Stimulated activated CD4-positive, alpha-beta T cell treated with anti-CD3 and anti-CD28 coated beads, Interleukin-1b, Interleukin-23, amount 100 ng/mL, for 1 hour (primary cell): ENCODE measurements at places on chromosomes 4 and X.

- no peak for DNase-seq
Observed at GRCh38 chr4:130210864-130211263, 1114.9 kb downstream of the C4orf33 start.

GRCh38 chr4:142840516-142841123 is 5.5 kb downstream of the INPP4B start:
- no peak for DNase-seq

DNA sequence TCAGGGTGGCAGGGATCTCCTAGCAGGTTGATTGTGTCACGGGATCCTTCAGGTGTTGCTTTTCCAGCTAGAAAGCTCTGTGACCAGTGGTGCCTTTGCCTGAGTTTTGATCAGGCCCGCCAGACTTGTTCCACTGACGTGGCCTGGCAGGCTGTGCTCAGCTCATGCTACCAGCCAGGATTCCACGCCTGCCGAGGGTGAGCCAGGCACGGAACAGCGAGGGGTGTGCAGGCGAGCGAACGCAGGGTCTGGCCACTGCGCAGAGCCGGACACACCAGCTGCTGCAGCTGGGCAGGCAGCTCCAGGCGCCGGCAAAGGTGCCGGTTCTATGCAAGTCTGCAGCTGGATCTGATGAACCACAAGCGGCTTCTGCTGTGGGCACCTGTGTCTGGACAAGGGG is 17.1 kb upstream of the SAT1 start:
- DNase-seq = no peak

GRCh38 chrX:15492469-15492868 is 664 bp downstream of the PIR start:
- DNase-seq = no peak

GRCh38 chrX:148298737-148299136 is 201.7 kb upstream of the AFF2 start:
- no peak for DNase-seq

GRCh38 chr4:102794999-102795398 is 32.4 kb downstream of the UBE2D3 start:
- DNase-seq = no peak

GRCh38 chr4:126130215-126130614 is 815.5 kb downstream of the FAT4 start:
- DNase-seq = no peak

DNA sequence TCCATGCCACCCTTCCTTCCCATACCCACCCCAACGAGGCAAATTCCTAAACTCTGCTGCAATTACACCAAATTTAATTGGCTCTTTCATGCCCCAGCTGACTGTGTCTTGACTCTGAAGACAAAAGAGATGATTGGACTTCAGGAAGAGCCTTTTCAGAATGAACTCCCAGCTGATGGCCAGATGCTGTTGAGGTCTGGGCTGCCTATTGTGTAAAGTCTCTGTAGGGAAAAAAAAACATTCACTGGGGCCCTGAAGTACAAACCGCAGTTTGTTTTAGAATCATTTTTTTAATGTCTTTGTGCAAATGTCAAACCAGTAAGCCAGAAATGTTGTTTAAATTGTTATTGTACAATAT is 174.8 kb downstream of the HHIP start:
- DNase-seq = no peak

DNA sequence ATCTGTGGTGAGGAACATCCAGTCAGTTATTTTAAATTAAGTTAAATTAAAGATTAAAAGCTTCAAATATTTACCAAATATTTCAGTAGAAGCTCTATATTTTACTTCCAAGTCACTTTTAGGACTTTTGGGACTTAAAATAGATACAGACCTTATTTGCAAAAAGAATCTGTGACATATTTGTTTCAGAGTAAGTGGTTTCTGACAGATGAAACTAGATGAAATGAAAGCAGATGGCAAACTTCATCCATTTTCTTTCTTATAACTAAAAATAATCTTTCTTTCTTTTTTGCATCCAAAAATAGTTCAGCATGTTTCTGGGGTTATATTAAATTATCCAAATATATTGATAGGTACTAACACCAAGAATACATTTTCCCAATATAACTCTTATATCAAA is 6.6 kb upstream of the UTP3 start:
- no peak for DNase-seq

- DNase-seq = no peak
Observed at GRCh38 chr4:136644279-136644678, 888.0 kb downstream of the PCDH18 start.

DNA sequence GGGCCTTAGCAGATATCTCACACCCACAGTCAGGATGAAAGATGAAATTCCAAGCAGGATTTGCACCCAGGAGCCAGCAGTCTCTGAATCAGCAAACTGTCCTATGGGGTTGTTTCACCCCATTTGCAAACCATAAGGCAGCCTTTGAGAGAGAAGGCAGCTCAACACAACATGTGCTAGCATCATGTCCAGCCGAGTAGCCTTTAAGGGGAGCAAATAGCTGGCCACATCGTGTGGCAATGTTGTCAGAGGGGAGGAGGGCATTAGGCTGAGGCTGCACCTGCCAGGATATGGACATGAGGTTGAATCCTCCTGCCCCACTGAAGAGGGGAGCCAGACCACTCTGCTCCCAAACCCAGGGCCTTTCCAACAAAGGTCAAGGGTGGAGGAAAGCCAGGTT is 20.6 kb upstream of the PJA1 start:
- no peak for DNase-seq

- DNase-seq = no peak
Observed at GRCh38 chrX:131704136-131704695, 160.3 kb downstream of the OR13H1 start.

DNA sequence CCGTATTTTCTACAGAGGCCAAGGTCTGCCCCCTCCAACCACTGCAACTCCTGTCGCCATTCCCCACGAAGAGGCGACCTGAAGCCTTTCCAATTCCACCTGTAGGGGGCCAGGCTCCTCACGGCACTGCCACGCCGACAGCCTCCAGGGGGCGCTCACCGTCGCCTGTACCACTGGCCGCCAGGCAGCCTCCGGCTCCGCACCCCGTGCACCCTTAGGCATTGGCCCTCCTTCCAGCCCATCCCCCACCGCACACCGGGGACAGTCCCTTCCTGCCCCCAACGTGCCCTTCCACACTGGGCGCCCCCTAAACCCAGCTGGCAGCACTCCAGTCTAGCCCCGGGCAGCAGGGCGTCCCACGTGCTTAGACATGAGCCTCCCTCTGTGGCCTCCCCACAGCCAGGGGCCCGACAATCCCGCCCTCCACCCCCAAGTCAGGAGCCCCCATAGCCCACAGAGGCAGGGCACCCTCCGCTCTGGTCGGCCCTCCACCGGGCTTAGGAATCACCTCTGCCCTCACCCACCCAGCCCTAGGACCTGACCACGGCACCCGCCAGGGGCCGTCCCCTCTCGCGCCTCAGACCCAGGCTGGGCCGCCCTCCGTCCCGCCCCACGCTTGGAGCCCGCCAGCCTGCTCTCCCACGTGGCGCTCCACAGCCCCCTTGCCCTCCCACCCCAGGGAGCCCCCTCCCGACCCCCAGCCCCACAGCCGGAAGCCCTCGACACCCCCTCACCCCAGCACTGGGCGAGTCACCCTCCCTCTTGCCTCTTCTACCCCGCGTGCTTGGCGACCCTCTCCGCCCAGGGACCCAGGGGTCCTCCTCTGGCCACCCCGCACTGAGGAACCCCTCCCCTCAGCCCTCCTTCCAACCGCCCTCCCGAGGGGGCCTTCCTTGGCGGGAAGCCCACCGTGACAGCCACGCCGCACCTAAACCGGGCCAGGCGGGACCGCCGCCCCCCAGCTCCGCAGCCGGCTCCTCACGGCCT is 711 bp downstream of the PNMA6E start:
- DNase-seq = peak; percentile 28

DNA sequence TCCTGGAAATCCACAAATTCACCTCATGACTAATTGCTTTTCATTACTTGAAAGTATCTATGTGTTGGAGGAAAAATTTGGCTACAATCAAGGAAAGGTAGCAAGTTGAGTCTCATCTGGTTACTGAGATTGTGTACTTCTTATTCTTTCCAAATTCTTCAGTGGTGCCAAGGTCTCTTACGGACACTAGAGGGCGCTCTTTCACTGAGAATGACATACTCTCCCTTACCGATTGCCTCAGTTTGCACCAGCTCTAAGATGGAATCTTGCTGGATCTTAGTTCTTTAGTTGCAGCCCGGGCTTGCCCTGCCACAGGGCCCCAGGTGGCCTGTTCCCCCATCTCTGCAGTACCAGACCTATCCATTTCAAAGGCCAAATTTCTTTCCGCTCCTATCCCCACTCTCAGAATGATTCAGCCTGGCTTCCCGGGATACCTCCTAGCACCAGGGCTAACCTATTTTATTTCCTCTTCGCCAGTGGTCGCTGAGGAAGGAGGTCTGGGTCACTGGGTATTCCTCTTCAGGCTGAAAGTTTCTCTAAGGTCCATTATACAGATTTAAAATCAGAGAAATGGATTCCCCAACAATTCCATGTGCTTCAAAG is 24.6 kb upstream of the GPR50 start:
- no peak for DNase-seq

DNA sequence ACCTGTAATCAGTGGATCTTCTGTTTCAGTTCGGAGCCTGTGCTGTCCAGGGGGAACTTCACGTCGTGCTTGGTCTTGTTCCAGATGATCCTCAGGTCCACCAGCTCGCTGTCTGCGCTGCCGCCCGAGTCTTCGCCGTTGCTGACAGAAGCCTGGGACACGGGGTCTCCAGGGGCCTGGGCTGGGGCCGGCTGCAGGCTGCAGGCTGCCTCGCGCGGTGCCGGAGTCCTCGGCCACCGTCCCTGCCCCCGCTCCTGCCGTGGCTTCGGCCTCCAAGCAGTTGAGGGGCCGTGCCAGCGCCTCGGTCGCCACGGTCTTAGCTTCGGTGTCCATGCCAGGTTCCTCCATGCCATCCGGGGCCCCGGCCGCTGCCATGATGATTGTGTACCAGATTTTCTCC is 37.3 kb upstream of the CCNI start:
- no peak for DNase-seq

- no peak for DNase-seq
Observed at GRCh38 chr4:150280081-150280895, 202.0 kb downstream of the DCLK2 start.

GRCh38 chrX:69155786-69156520 is 9.3 kb downstream of the PJA1 start:
- no peak for DNase-seq

GRCh38 chr4:42816880-42817400 is 75.6 kb upstream of the GRXCR1 start:
- DNase-seq = no peak

- DNase-seq = no peak
Observed at GRCh38 chr4:52670121-52670520, 11.0 kb upstream of the USP46 start.

- no peak for DNase-seq
Observed at GRCh38 chrX:37912304-37912703, 64.9 kb upstream of the DYNLT3 start.

- DNase-seq = no peak
Observed at GRCh38 chr4:146049802-146050201, 111.2 kb upstream of the ZNF827 start.

DNA sequence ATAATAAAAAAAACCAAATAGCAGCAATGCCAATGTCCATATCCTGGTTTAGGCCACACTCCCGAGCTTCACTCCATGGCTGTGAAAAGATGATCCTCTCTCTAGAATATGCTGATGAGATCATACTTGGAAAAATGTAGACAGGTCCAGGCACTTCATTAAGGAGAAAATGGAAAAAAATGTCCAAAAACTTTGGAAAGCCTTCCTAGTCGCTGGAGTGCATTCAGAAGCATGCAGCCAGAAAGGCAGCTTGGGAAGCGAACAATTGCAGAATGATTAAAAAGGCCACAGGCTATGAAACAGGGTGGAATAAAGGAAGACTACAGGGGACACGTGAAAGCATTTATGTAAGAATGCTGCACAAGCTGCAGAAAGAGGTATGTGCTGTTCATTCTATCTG is 165.6 kb upstream of the HCCS start:
- DNase-seq = no peak

DNA sequence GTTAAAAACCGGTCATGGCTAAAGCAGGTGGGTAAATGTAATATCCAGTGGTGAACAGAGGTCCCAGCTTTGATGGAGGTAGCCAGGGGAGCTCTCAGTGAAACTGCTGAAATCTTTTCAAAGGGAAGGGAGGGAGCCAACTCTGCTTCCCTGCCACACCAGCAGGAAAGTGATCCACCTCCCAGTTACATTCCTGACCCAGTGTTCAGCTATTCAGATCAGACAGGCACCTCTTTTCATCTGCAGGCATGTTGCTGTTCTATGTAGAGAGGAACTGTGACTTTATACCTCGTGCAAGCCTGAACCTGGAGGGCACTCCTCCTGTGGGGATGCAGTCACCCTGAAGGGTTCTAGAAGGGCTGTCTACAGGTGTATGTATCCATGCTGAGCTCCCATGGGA is 37.6 kb downstream of the DCLK2 start:
- DNase-seq = no peak

GRCh38 chrX:47214435-47215077 is 3.9 kb upstream of the CDK16 start:
- no peak for DNase-seq

DNA sequence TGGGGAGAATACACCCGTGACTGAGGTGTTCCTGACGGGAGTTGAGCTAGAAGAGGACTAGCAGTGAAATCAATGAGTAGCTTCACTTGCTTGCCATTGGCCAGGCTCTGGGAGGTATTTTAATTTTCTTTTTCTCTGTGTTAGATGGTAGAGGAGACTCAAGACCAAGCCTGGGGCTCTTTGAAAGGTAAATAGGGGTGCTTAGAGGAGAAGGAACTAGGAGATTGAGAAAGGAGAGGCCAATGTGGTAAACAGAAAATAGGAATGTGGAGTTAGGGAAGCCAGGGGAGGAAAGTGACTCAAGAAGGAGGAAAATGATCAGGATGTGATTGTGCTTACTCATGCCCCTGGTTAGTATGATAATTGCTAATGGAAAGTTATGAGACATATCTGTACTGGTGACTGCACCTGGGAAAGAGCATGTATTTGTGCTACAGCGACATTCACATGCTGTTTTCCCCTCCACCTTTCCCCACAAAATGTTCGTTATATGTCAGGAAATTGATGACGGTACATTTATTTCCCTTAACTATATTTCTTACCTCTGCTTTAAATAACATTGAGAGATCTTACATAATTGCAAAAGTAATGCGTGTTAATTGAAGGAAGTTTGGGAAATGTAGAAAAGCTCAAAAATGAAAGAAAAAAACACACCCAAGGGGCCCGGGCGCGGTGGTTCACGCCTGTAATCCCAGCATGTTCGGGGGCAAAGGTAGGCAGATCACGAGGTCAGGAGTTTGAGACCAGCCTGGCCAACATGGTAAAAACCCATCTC is 16.9 kb upstream of the LRBA start:
- no peak for DNase-seq

GRCh38 chr4:146833530-146833929 is 112.1 kb downstream of the TTC29 start:
- no peak for DNase-seq

DNA sequence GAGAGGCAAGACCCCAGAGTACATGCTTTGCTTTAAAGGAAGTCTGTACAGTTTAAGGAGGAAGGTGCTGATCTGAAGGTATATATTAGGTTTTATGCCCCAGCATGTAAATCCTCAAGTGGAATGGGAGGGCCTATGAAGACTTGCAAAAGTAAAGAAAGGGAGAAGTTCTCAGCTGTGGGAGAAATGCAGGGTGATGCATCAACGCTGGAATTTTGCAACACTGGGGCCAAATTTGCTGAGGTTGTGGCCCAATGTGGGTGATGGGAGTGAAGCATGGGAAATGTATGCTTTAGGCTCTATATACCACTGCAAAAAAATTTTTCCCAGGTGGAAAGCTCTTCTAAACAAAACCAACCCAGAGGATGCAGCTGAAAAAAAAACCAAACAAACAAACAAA is 33.8 kb upstream of the GPR174 start:
- no peak for DNase-seq
